ENCODE measurements at places on chromosomes 11 and 22. TPM values are rescaled to one million over a fixed set of nuclear protein-coding genes. Genes with fewer than 3 reads are reported as not detected.
A peak's percentile ranks its signal among the peaks of the same experiment; 100 is the strongest.

Gene TRIM51
- not detected for total RNA-seq

GRCh38 chr11:130535520-130535919 lies 87.1 kb downstream of the ADAMTS15 start:
- DNase-seq: no peak

Gene OPCML
- total RNA-seq: not detected

GRCh38 chr11:105033343-105033742 lies 1.6 kb downstream of the CASP1 start:
- no peak for DNase-seq

- DNase-seq: peak; percentile 49
Observed at GRCh38 chr11:36034551-36035331, 90.9 kb downstream of the LDLRAD3 start.

DNA sequence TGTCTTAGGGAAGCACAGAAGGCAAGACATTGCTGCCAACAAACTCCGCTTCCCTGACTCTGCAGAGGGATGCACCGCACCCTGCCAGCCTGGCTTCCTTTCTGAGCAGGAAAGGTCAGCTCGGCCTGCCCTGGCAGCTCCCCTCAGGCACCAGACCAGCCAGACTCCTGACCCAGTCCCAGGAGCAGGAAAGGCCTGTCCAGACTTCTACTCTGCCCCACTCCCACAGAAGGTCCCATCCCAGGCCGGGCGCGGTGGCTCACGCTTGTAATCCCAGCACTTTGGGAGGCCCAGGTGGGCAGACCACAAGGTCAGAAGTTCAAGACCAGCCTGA lies 17.7 kb downstream of the ARRB1 start:
- DNase-seq: peak; percentile 90

DNA sequence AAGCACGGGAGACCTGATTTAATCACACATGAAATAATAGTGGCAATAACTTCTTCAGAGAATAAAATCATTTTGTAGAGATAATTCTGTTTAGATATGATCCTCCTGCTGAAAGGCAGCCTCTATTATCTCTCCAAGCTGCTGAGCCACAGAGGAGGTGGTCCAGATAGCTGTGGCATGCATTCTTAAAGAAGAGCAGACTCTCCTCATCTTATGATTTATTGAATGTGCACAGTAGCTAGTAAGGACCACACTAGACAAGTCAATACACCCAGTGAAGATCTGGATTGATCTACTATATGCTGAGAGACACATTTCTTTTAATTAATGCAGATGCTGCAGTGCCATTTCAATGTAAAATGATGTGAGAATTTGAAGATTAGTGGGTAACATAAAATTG lies 552.9 kb upstream of the ANO3 start:
- no peak for DNase-seq

- DNase-seq: no peak
Observed at GRCh38 chr11:10492084-10492483, 37.0 kb downstream of the AMPD3 start.

DNA sequence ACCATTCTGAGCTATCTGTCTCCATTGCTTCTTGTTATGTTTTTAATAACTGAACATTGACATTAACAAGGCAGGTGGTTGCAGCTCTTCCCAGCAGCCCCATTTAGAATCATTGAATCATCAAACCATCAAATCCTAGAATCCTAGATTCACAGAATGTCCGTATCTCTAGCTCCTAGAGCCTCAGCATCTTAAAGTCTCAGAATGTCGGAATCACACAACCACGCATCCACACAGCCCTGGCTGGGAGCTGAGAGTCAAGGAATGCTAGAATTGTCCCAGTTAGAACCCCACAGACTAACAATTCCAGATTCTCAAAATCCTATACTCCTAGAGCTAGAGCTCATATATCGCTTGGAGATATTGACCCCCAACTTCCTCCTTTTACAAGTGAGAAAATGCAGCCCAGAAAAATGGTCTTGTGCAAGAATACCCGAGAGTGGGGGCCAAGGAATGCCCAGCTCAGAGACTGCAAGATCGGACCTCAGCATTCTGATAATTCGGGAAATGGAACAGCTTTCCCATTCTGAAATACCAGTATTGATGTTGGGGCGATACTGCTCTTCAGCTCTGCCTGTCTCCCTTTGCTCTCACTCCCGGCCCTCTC lies 38.8 kb downstream of the PDE2A start:
- DNase-seq: no peak

Gene SMIM35
- total RNA-seq: not detected

Gene CTSW
- total RNA-seq: not detected

- no peak for DNase-seq
Observed at GRCh38 chr11:96664110-96664509, 274.3 kb downstream of the JRKL start.

GRCh38 chr11:528815-529727 lies 6.3 kb downstream of the HRAS start:
- peak; percentile 48 for DNase-seq

DNA sequence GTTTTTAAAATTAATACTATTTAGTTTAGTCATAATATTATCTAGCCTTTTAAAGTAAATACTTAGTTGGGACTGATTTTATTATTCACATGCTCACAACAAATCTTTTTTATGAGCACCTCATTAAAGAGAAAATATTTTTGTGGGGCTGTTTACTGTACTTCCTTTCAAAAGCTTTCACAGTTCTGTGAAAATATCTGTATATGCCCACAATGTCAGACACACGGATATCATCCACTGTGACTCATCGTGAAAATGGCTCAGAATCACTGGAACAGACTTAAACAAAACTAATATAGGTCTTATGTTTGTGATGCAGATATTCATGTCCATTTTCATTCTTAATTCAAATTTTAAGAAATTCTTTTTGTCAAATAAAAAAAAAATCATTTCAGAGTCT lies 305.2 kb downstream of the RAB38 start:
- DNase-seq: no peak

Gene PISD
- 56.2 TPM for total RNA-seq

DNA sequence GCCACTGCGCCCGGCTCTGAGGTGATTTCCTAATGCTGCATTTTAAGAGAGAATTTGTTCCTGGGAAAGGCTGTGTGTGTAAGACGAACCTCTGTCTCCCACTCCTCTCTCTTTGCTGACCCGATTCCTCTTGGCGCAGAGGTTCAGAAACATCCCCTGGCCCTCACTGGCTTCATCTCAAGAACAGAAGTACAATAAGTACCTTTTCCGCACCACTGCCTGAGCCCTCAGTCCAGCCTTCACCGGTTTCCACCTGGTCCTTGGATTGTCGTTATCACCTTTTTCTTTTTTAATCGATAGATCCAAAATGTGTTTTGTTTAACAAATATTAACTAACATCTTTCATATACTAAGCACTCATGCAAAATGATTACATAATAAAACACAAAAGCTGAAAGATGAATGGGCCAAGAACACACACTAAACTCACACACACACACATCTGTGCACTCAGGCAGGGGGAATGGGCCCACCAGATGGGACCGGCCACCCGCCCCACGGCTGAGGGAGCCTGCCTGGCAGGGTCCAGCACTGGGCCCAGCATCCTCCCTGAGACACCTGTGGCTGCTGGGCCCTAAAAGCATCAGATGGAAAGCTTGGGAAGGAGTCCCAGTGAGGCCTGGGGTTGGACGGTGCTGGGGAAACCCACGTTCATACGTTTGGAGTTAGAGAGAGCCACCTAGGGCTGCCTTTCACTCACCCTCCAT lies 50.4 kb upstream of the A4GALT start:
- DNase-seq: no peak

GRCh38 chr11:42205518-42205917 lies 746.1 kb upstream of the LRRC4C start:
- no peak for DNase-seq

- no peak for DNase-seq
Observed at GRCh38 chr11:36512016-36512415, 1.9 kb upstream of the TRAF6 start.

Gene ADAMTS15
- 1.8 TPM for total RNA-seq

Gene UVRAG
- 9.2 TPM for total RNA-seq

DNA sequence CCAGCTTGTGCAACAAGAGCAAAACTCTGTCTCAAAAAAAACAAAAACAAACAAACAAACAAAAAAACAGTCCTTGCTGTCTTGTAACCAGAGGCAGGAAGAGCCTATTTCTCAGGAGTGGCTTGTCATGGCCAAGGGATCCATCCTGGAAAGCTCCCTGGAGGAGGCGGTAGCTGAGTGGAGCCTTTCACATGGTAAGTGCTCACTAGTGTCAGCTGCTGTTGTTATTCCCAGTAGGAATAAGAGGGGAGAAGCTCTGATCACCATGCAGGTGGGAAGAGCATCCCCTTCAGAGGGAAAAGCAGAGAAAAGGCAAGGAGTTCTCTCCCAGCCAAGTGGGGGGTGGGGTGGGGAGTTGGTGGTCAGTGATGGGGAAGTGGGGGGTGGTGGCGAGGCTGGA lies 54.6 kb upstream of the WNT7B start:
- no peak for DNase-seq

DNA sequence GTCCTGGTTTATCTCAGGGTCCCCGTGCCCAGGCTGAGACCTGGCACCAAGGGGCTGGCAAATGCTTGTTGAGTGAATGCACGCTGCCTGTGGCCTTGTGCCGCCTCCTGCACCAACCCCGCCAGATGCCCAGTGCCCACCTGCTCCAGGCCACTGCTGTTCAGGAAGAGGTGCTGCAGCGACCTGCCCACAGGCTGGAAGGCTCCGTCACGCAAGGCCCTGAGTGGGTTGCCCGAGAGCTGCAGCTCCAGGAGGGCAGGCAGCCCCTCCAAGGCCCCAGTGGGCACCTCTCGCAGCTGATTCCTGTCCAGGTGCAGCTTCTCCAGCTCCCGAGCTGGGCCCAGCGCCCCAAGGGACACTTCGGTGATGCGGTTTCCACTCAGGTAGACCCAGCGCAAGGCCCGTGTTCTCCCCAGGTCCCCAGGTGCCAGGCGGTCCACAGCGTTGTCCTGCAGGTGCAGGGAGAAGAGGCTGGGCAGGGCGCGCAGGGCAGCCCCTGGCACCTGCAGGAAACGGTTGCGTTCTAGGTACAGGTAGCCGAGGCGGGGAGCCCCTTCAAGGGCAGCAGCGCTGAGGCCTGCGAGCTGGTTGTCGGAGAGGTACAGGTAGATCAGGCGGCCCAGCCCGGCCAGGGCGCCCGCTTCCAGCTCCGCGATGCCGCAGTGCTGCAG lies 3.6 kb downstream of the CHADL start:
- DNase-seq: no peak

Gene LYVE1
- not detected for total RNA-seq

DNA sequence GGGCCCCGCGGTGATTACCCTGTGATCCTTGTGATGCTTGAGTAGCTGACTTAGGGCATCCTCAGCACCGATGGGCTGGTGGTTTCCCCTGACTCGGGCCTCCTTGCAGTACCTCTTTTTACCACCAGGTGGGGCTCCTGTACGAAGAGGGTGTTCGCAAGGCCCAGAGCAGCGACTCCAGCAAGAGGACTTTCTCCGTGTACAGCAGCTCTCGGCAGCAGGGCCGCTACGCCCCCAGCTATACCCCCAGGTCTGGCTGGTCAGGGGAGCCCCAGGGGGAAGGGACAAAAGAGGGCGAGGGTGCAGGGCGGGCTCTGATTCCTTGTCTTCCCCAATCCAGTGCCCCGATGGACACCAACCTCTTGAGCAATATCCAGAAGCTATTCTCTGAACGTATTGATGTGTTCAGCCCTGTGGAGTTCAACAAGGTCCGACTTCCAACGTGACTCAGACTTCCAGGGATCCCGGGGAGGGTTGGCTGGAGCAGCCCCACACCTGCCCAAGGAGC lies 1.3 kb upstream of the TM7SF2 start:
- peak; percentile 87 for DNase-seq

- no peak for DNase-seq
Observed at GRCh38 chr11:103789952-103790351, 246.5 kb upstream of the DDI1 start.

GRCh38 chr11:705646-706438 lies at the start of gene EPS8L2:
TSS of gene EPS8L2 (plus strand) at chr11:706231. CDS start at chr11:709408, 3,177 bp downstream.
- no peak for DNase-seq

Gene MUC5B
- total RNA-seq: not detected

Gene SSRP1
- 90.8 TPM for total RNA-seq

DNA sequence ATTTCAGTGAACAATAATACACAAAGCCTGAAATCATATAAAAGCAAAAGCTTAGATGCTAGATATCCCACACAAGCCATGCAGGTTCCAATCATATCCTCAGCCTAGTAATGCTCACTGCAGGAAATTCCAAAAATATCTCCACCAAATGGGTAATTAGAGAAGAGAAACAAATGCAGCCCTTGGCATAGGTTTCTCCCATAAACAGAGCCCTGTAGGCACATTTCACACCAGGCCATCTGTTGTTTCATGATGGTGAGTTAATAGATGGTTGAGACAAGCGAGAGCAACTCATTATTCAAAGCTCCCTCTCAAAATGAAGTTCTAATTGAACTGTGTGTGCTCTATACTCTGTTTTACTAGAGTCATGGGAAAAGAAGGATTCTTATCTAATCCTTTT lies 154.6 kb upstream of the TRPC6 start:
- DNase-seq: peak; percentile 57

GRCh38 chr11:36317992-36318391 lies 21.9 kb downstream of the PRR5L start:
- DNase-seq: no peak

DNA sequence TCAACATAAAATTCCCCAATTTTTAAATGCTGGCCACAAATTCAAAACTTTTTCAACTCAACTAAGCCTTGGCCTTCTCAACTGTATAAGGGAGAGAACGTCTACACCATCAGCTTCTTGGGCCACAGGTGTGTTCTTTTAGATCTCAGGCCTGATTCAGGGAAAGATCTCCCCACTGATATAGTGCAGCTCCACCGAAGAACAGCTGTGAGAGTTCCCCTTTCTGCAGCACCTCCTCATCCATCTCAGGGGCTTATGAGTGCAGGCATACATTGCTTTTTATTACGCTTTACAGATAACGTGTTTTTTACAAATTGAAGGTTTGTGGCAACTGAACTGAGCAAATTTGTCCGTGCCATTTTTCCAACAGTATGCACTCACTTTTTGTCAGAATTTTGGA lies 8.0 kb upstream of the CD82 start:
- no peak for DNase-seq

DNA sequence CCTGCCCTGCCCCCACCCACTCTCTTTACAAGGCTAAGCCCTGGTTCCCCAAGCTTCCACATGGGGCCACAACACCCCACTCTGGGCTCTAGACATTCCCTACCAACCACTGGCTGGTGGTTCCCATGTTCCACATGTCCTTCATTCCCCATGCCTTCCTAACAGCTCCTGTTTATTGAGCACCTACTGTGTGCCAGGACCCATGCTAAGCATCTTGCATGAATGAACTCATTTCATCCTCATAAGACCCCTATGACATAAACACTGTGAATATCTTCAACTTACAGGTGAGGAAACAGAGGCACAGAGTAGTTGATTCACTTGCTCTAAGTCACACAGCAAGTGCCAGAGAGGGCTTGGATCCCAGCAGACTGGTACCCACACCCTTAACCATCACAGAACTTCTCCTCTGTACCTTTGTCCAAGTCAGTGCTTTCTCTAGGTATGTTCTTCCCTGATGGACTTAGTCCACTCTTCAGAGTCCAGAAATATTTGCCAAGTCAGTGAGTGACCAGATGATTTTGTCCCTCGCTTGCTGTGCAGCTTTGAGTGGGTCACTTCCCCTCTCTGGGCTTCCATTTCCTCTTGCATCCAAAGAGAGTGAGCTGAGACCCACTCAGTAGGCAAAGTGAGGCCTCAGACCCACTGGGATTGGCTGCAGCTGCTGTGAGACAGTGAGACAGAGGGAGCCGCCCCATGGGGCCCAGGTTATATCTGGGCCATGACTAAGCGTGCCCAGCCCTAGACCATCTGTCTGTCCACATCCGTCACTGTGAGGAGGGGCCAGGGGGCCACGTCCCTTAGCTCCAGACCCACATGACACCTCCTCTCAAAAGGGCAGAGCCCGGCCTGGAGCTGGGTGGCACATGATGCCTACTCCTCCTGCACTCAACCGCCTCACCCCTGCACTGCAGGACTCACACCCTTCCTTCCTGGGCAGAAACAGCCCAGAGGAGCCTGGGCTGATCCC lies 132.4 kb downstream of the MN1 start:
- DNase-seq: peak; percentile 99

Gene HEPACAM
- total RNA-seq: not detected

Gene P2RY6
- total RNA-seq: 1.1 TPM

Data from myocyte (in vitro differentiated cells).